ENCODE measurements at places on chromosomes 2 and 18.

- no peak for DNase-seq
These were observed 873.8 kb downstream of the SUCLG1 start for GRCh38 chr2:83585250-83585649.

DNA sequence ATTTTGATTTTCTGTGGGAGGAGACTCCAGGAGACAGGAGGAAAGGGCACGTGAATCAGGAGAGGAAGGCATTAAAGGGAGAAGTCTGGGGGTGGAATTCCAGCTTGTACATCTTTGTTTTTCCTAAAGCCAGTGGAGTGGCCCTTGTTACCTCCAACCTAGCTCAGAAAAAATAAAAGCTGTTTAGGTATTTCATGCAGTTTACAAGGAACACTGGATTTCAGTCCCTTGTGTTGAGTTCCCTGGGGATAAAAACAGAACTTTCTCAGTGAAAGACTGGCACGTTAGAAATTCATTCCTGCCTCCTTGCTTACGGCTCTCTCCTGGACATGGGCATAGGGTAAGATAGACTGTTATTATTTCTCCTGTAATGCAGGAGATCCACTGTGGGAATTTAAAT, 170.2 kb downstream of the ZEB2 start:
- no peak for DNase-seq

GRCh38 chr18:30763902-30764350, 278.6 kb downstream of the DSC3 start:
- DNase-seq, result no peak

DNA sequence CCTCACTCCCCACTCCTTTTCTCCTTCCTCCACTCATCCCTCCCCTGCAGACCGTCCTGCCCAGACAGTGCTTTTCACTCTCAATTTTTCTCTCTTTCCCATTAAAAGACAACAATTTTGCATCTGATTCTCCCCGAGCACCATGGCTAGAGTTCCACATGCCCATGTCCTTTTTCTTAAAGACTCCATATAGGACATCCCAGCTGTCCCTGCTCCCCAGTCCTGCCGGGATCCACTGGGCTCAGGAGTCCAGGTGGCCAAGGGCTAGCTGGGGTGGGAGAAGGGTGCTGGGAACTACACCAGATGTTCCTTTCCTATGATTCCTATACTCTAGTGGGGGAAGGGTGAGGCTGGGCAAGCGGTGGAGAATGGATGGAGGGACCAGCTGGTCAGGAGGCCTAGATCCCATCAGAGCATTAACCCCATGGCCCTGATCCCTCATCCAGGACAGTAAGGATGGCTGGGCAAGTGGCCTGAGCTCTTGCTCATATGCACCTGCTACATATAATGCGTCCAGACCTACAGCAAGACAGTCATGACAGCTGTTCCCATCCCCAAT, 52.8 kb upstream of the RMDN2 start:
- DNase-seq, result no peak

- DNase-seq, result no peak
These were observed 72.2 kb upstream of the KYNU start for GRCh38 chr2:142805244-142805643.

GRCh38 chr2:236872981-236873380, 212.7 kb upstream of the COPS8 start:
- DNase-seq, result no peak

- DNase-seq, result no peak
These were observed 468.3 kb downstream of the SPAG16 start for GRCh38 chr2:213752575-213752974.

- no peak for DNase-seq
These were observed 400.7 kb downstream of the HRH4 start for GRCh38 chr18:24860978-24861680.

DNA sequence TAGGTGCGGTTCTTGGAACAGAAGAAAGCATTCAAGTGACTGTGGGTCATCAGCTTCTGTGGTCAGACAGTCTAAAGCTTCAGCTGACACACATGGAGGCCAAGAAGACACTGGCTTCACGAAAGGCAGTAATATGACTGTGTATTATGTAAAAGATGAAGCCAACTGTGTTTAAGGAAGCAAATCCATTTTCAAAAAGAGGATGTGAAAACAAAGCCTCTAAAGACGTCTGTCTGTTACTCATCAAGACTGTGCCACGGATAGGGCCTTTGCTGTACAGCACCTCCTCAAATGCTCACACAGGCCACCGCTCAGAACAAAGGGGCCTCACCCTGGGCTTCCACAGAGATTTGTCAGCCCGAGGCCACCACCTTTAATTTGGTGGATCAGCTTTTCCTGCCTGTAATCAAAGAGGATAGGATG, 21.1 kb upstream of the TMEM163 start:
- no peak for DNase-seq

- DNase-seq, result peak; percentile 41
These were observed 245.6 kb upstream of the SALL3 start for GRCh38 chr18:78733762-78734613.

GRCh38 chr2:117820444-117820843, 6.0 kb downstream of the DDX18 start:
- DNase-seq, result no peak

GRCh38 chr2:162073888-162074631, at the start of gene DPP4:
Gene DPP4, minus strand, starts transcription at chr2:162074215. Its CDS starts 234 bp downstream, at chr2:162073981.
- DNase-seq, result no peak

GRCh38 chr18:70333757-70334156, 44.9 kb downstream of the SOCS6 start:
- DNase-seq, result no peak

DNA sequence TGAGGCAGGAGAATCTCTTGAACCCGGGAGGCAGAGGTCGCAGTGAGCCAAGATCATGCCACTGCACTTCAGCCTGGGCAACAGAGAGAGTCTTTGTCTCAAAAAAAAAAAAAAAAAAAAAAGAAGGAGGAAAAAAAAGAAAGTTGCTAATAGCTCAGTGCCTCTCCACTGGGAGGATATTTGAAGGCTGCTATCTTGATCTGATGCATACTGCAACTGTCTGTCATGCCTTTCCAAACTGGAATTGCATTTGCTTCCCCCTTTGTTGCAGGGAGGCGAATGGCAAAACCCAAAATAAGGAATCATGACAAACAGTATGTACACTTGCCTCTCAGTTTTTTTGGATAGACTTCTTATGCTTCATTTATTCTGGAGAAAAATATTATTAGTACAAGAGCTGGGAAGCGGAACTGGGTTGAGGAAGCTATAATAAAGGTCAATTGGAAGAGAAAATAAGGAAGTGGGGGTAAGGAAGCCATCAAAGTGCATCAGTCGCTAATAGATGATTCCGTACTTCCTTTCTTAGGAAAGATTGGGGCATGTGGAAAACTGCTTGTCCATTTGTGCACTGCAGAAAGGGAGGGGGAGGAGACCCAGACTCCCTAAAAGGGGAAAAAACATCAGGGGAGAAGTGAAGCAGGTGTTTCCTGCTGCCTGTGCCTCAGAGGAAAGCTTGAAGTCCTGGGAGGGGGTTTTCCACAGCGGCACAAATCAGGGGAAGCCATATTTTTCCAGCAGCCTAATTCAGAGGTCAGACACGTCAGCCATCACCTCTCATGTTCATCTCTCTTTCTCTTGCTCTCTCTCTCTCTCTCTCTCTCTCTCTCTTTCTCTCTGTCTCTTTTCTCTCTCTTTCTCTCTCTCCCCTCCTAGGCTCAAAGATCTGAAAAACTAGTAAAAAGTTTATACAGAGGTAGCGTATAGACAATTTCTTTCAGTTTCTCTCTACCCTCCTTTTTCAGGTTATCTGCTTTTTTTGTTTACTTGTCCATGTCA, 301.4 kb upstream of the TNP1 start:
- no peak for DNase-seq

DNA sequence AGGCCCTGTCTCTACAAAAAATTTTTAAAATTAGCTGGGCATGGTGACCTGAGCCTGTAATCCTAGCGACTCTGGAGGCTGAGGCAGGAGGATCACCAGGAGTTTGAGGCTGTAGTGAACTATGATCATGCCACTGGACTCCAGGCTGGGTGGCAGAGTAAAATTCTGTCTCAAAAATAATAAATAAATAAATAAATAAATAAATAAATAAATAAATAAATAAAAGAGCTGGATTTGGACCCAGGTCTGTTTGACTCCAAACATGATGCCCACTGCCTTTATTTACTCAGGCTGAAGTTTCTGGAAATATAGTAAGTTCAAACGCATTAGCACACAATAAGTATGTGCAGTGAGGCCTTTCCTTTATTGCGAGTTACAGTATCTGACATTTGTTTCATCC, 75.0 kb downstream of the THNSL2 start:
- DNase-seq, result no peak

DNA sequence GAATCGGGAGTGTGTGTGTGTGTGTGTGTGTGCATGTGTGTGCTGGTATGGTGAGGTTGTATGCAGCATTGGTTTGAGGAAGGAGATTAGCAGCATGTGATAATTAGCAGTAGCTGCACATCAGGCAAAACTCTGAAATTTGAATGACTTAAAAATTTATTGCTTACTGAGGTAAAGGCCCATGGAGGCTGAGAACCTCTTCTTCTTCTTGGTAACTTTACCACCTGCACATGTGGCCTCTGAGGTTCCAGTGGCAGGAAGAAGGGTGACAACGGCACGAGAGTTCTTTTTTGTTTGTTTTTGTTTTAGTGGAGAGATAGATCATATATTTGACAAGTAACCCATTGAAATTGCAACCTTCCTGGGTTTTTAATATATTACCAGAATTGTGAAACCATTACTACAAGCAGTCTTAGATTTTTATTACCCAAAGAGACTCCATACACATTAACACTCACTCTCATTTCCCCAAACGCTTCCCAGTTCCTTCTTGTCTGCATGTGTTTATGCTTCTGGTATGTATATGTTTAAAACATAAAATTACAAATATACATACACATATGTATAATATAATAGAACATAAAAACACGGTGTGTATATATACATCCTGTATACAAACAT, 292.1 kb downstream of the PTGR3 start:
- DNase-seq, result no peak

GRCh38 chr2:8684540-8684877, 2.7 kb downstream of the ID2 start:
- peak; percentile 33 for DNase-seq

GRCh38 chr2:196104066-196104465, 35.4 kb upstream of the DNAH7 start:
- no peak for DNase-seq

DNA sequence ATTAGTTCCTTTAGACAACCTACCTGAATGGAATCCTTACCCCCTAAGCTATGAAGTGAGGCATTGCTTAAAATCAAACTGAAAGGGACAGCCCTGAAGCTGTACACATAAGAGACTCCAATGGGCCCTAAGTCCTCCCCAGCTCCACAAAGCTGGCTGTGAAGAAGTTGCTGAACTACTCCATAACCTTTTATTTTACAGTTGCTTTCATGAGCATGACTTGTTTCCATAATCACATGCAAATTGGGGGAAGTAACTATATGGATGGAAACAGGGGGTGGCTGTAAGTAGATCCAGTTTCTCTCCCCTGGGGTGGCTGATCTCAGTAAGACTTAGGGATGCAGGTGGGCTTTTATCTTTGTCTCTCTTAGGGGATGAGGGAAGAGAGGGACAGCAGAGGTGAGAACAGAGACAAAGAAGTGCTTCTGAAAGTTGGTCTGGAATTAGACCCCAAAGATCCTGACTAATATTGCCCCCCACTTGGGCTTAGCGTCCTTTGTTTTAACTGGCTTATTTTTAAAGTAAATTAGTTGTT, 5.5 kb downstream of the FZD5 start:
- DNase-seq, result no peak

DNA sequence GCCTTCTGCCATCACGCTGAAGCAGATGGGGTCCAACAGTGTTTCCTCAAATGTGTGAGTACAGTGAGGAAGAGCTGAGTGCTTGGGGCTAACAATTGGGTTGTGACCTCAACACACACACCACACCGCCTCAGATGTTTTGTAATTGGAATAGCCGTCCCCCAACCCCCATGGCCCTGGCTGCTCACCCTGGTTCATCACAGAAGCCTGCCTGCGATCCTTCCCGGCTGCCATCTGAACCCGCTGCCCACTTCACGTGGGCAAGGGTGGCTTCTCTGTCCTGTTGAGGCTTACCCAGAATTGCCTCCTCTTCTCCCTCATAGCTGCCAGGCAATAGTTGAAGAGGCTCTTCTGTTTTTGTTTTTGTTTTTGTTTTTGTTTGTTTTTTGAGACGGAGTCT, 44.1 kb downstream of the TGOLN2 start:
- no peak for DNase-seq

DNA sequence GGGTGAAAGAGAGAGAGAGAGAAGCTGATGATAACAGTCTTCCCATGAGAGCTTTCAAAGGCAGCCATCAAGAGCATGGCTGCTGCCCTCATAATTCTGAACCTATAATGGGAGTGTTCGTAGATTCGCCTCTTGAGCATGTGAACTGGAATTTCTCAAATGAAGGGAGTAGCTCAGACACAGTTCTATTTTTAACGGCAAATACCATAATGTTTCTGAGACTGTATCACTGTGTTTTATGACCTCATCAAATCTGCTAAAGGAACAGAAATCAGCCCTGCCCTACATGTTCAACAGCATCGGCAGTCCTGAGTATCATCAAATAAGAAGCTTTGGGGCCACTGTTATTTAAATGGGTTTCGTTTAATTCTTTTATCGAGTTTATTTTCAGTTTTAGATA, 645.6 kb downstream of the GALR1 start:
- no peak for DNase-seq

DNA sequence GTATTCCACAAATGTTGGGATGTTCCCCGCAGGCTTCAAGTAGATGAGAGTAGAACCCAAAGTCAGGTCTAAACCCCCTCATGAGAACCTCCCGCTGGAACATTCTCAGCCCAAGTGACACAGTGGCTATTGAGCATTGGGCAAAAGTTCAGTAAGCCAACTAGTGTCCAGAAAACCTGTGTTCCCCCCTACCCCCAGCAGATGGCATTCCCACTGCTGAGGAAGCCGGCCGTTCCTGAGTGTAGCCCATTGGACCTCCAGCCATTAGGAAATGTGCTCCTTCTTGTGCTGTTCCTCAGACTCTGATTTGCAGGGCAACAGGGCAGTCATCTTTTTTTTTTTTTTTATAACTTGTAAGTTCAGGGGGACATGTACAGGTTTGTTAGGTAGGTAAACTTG, 152.1 kb downstream of the NCK2 start:
- DNase-seq, result no peak

GRCh38 chr2:230589025-230589424, 123.6 kb upstream of the CAB39 start:
- no peak for DNase-seq

- no peak for DNase-seq
These were observed 23.9 kb downstream of the RBKS start for GRCh38 chr2:27866237-27866636.

DNA sequence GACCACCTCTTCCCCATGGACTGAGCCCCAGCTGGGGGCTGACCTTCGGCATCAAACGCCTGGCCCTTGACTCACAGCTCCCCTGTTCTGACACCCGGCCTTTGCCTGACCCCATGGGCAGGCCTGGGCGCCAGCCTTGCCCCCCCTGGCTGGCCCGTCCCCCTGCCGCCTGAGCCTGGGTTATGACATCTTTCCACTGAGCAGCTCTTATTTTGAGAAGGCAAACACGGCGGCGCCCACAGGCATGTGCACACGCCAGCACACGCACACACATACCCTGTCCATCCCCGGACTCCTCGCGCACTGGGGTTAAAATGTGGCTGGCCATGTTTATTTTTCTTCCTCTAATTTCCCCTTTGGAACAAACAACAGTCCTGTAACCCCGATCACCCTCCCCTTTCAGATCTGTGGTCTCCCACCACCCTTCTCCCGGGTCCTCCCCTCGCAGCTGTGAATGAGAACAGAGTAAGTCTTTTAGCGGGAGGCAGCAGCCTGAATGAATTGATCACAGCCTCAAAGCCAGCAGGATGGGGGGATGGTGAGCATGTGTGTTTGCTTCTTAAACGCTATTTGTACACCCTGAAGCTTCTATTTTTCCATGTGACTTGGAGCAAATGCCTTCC, 11.8 kb upstream of the ATOH8 start:
- DNase-seq, result peak; percentile 78

GRCh38 chr2:69483024-69483423, 45.8 kb upstream of the NFU1 start:
- no peak for DNase-seq
